ENCODE measurements at places on chromosomes 7 and 10.

GRCh38 chr10:111756217-111757061 lies 427.1 kb downstream of the GPAM start:
- DNase-seq = no peak

DNA sequence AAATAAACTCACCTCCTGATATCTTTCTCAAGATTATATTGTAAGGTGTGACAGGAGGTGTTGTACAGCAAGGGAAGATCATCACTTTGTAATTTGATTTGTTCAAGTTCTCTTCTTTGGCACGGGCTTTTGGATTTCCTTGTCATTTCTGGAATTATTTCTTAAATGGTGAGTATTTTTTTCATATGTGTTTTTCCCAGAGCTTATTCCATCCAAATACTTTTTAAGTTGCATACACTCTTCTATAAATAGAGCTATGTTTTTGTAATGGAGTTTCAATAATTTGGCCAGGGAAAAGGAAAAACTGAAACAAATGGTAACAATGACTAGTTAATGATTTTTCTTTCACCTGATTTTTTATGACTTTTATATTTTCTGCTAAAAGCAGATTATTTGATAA lies 92.5 kb downstream of the CFAP58 start:
- no peak for DNase-seq

DNA sequence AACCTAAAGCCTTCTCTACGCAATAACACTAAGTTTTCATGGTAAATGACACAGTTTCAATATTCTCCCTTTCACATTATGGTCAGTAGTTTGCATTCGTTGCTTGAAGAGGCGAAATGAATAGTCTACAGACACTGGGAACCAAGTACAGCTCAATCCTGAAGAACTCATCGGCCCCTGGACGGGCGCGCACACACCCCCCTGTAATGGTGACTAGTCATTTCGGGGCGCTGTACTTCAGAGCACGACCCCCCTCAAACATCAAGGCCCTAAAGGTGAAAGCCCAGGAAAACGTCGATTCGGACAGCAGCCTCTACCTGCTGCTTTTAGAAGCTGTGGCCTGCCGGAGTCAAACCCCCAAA lies 1.0 kb downstream of the NT5C2 start:
- no peak for DNase-seq

- peak; percentile 29 for DNase-seq
These were observed 642 bp downstream of the STK32C start for GRCh38 chr10:132306864-132307751.

GRCh38 chr7:73394422-73394821 lies 39.2 kb upstream of the FZD9 start:
- DNase-seq = no peak

DNA sequence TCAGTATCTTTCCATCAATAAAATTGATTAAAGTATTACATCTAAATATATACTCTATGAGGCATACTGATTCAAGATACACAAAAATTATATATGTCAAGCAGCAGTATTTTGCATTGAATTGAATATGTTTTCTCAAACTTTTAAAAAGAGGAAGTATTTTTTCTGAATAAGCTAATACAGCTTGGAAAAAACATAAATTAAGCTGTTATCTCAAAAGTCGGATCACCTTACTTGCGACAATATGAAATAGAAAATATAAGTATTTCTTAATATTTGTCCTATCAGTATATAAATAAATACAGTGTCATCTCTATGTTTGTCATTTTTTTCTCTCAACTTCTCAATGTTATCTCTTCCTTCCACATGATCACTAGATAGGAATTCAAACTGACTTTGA lies 139.3 kb downstream of the MBL2 start:
- DNase-seq = no peak

GRCh38 chr7:92423710-92424131 lies 23.6 kb upstream of the GATAD1 start:
- DNase-seq = no peak

GRCh38 chr7:73706126-73707044 lies 13.1 kb downstream of the STX1A start:
- DNase-seq = no peak

DNA sequence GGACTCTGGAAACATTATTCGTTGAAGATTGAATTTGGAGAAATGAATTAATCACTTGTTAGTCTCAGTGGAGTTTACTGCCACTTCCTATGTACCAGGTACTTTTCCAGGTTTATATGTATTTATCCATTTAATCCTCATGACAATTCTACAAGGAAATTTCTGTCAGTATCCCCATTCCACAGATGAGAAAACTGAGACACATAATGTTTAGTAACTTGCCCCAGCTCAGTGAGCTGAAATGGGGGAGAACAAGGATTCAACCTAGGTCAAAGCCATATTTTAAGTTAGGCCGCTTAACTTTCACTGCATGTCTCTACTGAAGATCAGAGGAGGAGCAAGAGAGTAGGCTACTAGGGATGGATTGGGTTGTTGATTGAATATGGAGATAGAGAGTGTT lies 4.6 kb upstream of the SCIN start:
- no peak for DNase-seq

DNA sequence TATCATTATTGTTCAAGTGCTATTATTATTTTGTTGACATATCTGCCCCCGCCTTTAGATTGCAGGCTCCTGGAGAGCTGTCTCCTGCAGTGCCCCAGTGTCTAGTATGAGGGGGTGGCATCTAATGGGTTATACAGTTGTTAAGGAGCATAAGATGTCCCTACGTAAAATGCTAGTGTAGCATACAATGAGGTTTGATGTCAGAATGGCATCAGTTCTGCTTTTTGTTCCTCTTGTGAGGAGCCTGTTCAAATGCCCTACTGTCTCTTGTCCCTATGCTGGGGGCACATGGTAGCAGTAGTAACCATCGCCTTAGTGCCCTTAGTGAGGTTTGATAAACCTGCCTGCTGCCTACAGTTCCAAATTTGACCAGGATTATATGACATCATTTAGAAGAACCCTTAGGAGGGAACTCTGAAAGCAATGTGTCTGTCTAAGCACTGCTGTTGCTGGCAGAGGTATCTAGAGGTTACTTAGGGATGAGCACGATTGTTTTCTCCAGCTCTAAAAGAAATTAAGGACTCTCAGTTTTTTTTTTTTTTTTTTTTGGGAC lies 9.7 kb downstream of the CREM start:
- DNase-seq = peak; percentile 81

GRCh38 chr10:95833042-95833610 lies 74.6 kb upstream of the CC2D2B start:
- DNase-seq = no peak

- DNase-seq = no peak
These were observed 27.4 kb downstream of the LAMB4 start for GRCh38 chr7:108102671-108103312.

- DNase-seq = no peak
These were observed 94.1 kb downstream of the AOAH start for GRCh38 chr7:36630112-36630650.

GRCh38 chr10:17527514-17528146 lies 73.2 kb upstream of the ST8SIA6 start:
- DNase-seq = no peak

GRCh38 chr10:122014652-122015248 lies 25.8 kb downstream of the TACC2 start:
- DNase-seq = no peak

DNA sequence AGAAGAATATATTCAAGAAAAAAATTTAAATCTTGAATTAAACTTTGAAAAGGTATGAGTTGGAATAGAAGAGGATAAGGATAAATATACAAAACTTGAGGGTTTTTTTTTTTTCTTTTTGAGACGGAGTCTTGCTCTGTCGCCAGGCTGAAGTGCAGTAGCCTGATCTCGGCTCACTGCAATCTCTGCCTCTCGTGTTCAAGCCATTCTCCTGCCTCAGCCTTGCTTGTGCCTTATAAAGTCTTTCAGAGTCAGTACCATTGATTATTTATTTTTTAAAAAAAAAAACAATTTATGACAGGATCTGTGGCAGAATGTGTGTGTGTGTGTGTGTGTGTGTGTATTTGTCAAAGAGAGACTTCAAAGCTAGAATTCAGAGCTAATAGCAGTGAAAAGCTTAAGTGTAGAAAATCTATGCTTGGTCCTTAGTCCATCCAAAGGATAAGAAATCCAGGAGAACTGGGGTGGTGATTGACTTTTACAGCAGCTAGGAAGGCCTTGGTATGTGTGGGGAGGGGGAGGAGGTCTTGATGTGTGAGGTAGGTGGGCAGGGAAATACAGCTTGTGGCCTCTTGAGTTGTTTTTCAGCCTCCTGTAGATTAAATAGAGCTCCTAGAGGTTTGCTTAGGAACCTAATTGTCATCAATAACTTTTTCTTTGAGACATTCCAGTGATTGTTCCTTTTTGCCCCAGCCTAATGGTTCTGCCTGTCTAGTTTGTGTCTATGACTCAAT lies 2.4 kb downstream of the HECTD2 start:
- DNase-seq = no peak

DNA sequence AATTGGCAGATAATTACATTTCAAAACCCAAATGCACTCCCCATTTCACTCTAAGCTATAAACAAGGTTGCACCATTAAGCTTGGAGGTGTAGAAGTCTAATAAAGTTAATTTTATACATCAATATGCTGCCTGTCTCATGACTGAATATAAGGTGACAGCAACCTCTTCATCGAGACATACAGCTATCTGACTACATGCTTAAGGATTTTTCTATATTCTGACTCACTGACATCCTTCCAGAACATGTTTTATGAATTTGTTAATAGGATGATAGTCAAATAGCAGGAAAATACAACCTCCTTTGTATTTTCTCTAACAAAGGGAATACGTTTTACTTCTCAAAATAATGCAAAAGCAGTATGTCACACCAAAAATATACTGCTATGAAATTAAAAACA lies 76.6 kb downstream of the NRBF2 start:
- no peak for DNase-seq

GRCh38 chr7:159197066-159197975 lies 52.7 kb upstream of the VIPR2 start:
- DNase-seq = no peak

GRCh38 chr10:86723009-86723408 lies 33.4 kb upstream of the BMPR1A start:
- no peak for DNase-seq

GRCh38 chr7:38438970-38439369 lies 165.5 kb upstream of the TARP start:
- DNase-seq = no peak

GRCh38 chr7:151566897-151567320 lies 47.2 kb upstream of the RHEB start:
- no peak for DNase-seq

- DNase-seq = no peak
These were observed 92.4 kb upstream of the KLF6 start for GRCh38 chr10:3877211-3878000.

- DNase-seq = no peak
These were observed 563 bp upstream of the UTF1 start for GRCh38 chr10:133229265-133230043.

- no peak for DNase-seq
These were observed 128.7 kb upstream of the HABP2 start for GRCh38 chr10:113423981-113424721.

DNA sequence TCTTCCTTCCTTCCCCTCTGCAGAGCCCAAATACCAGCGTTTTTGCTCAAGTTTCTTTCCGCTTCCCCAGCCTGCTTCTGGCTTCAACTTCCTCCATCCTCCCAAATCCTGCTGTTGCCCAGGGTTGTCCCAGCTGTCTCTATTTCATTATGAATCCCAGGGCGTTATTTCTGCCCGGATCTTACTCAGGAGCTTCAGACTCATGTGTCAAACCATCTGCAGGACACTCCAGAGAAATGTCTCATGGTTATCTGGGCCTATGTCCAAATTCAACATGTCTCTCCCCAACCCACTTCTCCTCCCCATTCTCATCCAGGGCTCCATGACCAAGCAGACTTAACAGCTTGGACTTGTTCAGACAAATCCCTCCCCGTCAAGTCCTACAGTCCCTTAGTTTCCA lies 15.6 kb downstream of the ARHGAP22 start:
- no peak for DNase-seq

GRCh38 chr10:98620503-98620902 lies 173.8 kb upstream of the HPS1 start:
- no peak for DNase-seq

GRCh38 chr10:94496010-94496409 lies 49.6 kb upstream of the HELLS start:
- no peak for DNase-seq

DNA sequence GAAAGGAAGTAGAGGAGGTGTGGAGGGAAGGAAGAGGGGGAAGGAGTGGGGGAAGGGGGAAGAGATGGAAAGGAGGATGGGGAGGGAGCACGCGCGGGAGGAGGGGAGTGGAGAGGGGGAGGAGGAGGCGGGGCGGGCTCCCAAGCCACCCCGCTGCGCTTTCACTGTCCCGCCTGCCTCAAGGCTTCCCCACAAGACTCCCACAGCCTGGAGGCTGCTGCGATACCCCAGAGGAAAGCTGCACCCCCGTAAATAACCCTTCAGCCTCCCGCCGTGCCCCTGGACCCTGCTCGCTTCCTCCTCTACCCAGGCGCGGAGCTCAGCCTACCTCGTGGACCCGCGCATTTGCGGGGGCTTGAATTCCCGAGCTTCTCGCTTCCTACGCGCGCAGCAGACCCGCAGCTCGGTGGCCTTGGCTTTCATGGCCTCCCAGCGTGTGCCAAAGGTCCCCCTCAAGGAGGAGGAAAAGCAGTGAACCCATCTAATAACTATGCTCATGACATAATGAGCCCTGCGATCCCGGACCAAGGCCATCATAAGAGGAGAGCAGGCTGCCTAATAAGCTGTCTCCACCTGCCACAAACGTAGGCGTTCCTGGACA lies at the start of gene C10orf67:
Gene C10orf67, minus strand, starts transcription at position 557 of the 601 bp plus-strand sequence. Its CDS starts 23 bp downstream, at position 534.
- DNase-seq = no peak

GRCh38 chr10:85026878-85027467 lies 698.6 kb downstream of the CCSER2 start:
- DNase-seq = no peak

- DNase-seq = no peak
These were observed 29.0 kb upstream of the MEOX2 start for GRCh38 chr7:15715435-15715834.

DNA sequence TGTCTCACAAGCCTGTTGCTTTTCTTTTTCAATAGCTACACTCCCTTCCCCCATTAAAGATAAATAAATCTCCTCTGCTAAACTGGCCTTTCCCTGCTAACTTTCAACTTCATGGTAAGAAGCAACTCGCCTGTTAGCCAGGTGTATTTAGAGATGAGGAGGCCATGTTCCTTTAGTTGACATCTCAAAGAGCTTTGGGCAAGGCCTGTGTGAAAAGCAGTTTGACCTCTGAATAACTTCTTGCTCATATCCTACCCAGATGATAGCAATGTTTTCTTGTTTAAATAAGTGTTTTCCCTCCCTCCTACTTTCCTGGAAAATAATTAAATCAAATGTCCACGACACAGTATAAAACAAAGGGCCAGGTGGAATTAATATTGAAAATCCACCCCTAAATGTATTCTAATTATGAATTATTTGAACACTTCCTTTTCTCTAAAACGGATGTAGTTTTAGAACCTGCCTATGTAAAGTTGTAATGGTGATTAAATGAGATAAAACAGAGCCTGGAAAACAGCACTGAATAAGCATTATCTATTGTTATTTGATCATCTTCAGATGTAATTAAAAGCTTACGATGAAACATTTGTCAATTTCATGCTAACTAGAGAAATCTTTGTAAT lies 78.5 kb downstream of the HGF start:
- DNase-seq = no peak

- no peak for DNase-seq
These were observed 60.8 kb upstream of the PLPP4 start for GRCh38 chr10:120396228-120396627.

Measured in naive B cell (primary cell).